Fibroblast of skin of back (primary cell): ENCODE measurements at places on chromosomes 3 and 15.

GRCh38 chr15:65962187-65962586 is 92.9 kb downstream of the RAB11A start:
- DNase-seq = no peak

DNA sequence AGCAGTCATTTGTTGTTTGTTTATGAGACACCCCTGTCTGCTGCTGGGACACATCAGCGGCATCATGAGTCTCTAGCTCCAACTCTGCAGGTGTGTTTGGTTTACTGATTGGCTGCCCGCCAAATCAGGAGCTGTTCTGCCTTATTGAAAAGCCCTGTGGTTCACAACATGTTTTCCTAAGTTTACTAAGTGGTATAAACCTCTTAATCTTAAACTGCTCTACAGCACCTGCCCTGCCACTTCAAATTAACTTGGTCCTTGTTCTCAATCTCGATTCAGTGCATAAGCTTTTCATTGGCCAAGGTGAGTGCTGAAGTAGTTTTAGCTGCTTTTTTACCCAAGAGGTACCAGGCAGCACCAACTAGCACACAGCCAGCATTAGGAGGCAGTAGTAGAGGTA is 77.8 kb upstream of the WDR72 start:
- DNase-seq = no peak

GRCh38 chr3:153848702-153849101 is 272.5 kb upstream of the ARHGEF26 start:
- no peak for DNase-seq

DNA sequence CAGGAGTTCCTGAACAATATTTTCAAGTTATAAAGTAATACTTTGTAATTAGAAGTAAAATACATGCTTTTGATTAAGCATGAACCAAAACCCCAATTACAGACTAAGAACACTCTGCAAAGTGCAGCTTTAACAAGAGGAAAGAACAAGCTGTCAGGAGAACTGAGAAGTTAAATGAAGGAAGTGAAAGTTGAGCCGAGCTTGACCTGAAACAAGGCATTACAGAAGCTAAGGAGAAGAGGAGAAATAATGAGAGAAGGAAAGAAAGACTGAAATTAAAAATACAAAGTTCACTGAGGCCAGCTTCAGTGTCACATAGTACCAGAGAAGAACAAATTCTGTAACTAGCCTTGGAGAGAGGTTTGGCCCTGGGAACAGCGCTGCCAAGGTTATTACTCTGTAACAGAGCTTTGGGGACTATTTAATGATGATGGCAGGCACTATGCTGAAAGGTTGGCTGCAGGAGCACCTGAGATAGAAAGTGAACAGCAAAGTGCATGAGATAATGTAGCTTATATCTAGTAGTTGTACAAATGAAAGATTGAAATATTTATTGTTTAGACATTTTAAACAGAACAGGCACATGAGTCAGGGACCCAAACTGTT is 241.9 kb upstream of the PEX5L start:
- DNase-seq = no peak

DNA sequence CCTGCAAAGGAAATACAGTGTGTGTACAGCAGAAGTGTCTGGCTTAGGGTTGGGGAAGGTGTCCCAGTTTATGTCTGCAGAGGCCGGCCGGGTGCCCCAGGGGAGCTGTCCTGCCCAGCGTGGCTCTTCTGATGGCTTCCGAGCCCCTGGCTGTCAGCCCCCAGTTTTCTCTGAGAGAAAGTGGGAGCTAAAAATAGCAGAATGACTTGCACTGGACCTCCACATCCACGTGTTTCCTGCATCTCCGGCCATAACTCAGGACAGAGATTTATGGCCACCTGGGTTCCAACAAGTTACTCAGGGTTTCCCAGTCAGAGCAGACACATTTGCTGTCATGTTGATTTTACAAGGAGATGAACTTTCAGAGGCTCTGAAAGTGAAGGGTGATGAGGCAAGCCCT is 192.0 kb downstream of the ATP10A start:
- DNase-seq = no peak

GRCh38 chr3:119084371-119085069 is 49.9 kb upstream of the IGSF11 start:
- no peak for DNase-seq
